NCI-H69 (cell line): ENCODE measurements at places on chromosomes 12 and 14.

DNA sequence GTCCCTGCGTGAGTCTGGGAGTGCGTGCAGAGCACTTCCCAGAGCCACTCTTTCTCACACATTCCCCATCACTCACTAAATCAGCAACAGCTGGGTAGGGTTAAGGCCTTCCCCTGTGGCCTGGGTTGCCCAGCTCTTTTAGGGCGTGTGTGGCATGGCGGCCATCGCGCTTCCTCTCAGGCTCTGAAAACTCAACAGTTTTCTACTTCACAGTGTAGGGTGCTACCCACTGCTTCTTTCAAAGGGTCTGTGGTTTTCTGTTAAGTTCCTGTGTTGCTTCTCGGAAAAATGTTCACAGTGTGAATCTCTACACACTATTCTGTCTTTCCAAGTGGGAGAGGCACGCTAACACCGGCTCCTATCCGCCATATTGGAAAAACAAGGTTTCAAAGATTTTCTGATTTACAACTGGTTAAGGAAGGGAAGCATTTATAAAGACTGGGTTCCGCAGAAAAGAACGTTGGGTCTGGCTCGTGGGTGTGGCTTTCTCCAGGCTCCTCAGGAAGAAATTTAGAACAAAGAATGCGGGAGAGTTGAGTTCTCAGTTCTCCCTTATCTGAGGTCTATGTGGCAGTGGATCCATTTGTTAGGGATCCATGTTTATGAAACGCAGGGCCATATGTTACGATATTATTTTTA, 34.9 kb upstream of the AEBP2 start:
- DNase-seq: no peak

GRCh38 chr12:1922985-1923384, 4.5 kb upstream of the CACNA2D4 start:
- DNase-seq: no peak

GRCh38 chr12:77894556-77894955, 63.9 kb downstream of the NAV3 start:
- DNase-seq: no peak

GRCh38 chr12:108526482-108527165, 11.5 kb downstream of the FICD start:
- no peak for DNase-seq

GRCh38 chr12:48776956-48777355, 11.9 kb downstream of the ADCY6 start:
- no peak for DNase-seq

DNA sequence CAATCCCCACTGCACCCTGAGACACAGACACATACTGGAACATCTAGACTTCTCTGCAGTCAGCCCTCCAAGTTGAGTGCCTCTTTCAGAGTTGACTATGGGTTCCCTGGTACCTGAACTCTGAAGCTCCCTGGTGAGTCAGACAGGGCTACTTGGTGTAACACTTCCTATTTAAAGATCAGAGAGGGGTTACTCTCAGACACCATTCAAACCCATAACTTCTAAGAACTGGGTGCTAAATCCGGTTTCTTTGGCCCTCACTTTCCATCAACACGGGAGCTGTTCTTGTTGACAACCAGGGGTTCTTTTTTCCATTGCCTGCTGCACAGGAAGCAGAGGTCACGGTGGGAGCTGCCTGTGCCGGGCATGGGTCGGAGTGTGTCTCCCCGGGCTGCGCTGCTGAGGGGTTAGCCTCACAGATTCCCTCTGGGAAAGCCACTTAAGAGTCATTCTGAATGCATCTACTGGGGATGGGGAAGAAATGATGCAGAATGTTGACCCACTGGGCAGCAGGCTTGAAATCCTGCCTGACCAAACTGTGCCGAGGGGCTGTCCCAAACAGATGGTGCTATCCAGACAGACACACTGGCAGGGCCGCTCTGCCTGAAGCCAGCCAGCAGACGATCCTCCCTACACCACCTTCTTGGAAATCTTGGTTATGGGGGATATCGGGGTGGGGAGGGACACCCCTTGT, 74.1 kb downstream of the PITPNM2 start:
- DNase-seq: no peak
